ENCODE measurements at places on chromosomes 6 and 20.

DNA sequence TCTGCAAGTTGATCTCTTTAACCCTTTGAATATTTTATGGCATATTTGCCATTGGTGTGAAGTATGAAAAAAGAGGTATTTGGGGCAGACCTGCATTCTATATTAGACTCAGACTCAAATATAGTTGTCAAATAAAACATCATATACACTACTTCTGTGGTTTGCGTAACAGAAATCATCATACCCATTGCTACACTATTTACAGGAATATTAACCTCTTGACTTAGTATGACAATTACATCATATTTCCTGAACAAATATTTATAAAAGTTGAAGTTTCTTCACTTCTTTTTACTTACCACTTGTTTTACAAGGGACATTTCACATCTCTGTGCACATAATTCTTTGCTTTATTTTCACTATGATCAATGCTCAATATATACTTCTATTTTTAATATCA, 206.0 kb downstream of the HAO1 start:
- DNase-seq, result no peak

GRCh38 chr6:52019092-52019491, 68.3 kb downstream of the PKHD1 start:
- DNase-seq, result no peak

GRCh38 chr20:6680441-6680840, 87.0 kb upstream of the BMP2 start:
- no peak for DNase-seq

GRCh38 chr6:74534465-74535211, 671.2 kb downstream of the COL12A1 start:
- no peak for DNase-seq

GRCh38 chr6:47188588-47189021, 121.1 kb downstream of the TNFRSF21 start:
- DNase-seq, result no peak

DNA sequence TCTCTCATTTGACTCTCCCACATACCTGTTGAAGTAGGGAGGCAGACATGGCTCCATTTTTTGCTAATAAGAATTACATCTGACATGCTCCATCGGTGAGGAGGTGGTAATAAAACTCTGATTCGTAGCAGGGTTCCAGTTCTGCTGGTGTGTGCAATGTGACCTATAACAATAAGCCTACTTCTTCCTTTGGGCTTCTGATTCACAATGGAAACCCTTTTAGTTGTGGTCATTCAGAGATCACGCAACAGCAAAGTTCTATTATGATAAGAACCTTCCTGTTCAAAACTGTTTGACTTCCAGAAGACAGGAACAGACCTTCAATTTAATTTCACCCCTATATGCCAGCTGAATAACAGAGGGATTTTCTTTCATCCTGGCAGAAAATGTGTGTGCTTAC, 31.4 kb upstream of the GSTA4 start:
- DNase-seq, result no peak

- no peak for DNase-seq
Observed at GRCh38 chr6:79600812-79601609, 30.1 kb upstream of the SH3BGRL2 start.

- DNase-seq, result no peak
Observed at GRCh38 chr6:114523508-114523907, 180.7 kb upstream of the HS3ST5 start.

- DNase-seq, result no peak
Observed at GRCh38 chr6:158206740-158207421, 38.7 kb downstream of the GTF2H5 start.

DNA sequence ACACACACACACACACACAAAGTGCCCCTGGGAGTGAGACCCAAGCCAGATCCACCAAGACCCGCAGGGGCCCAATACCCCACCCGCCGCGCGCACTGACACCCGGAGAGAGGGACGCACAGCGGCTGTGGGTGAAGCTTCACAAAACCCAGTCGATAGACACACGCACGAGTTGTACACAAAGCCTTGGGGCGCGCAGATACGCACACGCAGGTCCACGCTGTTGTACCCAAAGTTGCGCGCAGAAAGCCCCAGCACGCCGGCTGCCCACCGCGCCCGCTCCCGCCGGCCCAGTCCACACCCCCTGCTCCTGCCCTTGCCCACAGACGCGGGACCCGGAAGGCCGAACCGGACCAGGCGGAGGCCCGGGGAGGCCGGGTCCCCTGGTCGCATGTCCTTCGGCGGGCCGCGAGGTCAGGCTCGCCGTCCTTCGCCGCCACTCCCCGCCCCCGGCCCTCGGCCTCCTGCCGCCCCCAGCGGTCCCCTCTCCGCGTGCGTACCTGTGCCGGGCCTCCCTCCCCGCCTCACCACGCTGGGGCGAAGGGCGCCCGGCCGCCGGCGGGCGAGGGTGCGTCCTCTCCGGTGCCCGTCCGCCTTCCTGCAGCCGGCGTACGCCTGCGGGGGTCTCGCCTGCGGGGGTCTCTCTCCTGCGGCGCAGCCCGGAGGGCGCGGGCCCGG, at the start of gene TMEM74B:
Gene TMEM74B, minus strand, starts transcription at position 344 of the 678 bp plus-strand sequence. CDS start 1,180 bp downstream, outside the sequence.
- DNase-seq, result peak; percentile 19

DNA sequence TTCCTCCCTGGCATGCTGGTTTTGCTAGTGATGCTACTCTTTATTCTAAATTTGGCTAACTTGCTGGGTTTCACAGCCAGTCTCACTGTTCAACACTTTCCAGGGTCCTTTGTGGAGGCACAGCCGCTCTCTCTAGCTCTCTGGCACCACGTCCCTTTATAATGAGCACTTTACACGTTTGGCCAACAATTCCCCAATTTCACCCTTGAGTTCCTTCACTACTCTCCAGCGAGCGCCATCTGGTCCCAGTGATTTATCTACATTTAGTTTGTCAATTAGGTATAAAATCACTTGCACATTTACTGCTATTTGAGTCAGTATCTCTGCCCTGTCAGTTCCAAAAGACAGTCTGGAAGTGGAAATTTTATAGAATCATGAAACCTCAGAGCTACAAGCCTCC, 241.9 kb upstream of the MOCS1 start:
- no peak for DNase-seq

- no peak for DNase-seq
Observed at GRCh38 chr6:170031684-170032121, 259.2 kb downstream of the DLL1 start.

GRCh38 chr20:52768694-52769093, 203.5 kb upstream of the TSHZ2 start:
- DNase-seq, result no peak

DNA sequence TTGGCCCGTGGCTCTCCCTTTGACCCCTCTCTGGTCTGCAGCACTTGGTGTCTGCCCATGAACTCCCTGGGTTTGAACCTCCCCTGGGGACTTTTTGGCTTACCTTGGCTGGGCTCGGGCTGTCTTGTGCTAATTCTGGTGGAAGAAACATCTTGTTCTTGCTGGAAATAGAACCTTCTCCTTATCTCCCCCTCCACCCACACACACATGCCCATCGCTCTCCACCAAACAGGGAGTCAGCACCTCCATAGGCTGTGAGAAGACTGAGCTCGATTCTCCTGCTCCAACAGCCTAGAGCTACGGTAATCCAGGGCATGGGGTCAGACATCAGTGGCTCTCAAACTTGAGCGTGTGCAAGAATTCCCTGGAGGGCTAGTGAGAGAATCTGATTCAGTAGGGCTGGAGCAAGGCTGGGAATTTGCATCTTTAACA, 114.4 kb upstream of the SLC22A23 start:
- no peak for DNase-seq

GRCh38 chr20:18793625-18794427, 19.8 kb upstream of the SCP2D1 start:
- DNase-seq, result peak; percentile 97

- no peak for DNase-seq
Observed at GRCh38 chr6:106684011-106684410, 54.6 kb downstream of the QRSL1 start.

GRCh38 chr20:44019638-44020335, 105.1 kb downstream of the TOX2 start:
- no peak for DNase-seq

- DNase-seq, result no peak
Observed at GRCh38 chr20:22684763-22685443, 100.5 kb upstream of the FOXA2 start.

- no peak for DNase-seq
Observed at GRCh38 chr6:138769102-138769676, 4.4 kb upstream of the CCDC28A start.

DNA sequence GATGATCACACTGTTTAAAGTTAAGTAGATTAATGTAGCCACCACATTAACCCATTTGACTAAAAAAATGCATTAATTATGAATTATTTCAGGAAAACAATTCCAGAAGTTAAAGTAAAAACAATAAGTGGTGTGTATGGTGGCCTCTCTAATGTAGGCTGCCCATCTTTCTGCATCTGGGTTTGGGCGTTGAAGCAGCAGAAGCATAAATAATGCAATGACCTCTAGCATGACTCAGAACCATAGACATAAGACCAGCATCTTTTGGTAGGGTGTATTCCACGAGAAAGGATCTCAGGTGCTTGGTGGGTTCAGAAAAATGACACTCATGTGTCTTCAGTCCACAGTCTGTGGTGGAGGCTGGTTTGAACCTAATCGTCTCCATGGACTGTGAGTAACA, 18.6 kb upstream of the NKAIN2 start:
- no peak for DNase-seq

DNA sequence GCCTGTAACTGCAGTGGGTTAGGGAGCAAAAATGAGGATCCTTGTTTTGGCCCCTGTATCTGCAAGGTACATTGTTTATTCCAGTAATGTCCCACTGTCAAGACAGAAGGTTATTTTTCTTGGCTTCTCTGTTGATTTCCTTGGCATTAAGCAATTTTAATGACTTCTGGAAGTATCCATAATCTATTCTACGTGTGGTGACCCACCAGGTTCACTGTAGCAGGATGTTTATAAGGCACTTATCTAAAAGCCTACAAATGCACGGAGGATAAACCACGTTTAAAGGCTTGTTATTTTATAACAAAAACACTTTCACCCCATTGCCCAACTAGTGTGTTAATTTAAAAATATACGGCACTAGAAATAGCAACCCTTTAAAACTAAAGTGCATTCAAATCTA, 294.9 kb downstream of the LAMA2 start:
- DNase-seq, result no peak

DNA sequence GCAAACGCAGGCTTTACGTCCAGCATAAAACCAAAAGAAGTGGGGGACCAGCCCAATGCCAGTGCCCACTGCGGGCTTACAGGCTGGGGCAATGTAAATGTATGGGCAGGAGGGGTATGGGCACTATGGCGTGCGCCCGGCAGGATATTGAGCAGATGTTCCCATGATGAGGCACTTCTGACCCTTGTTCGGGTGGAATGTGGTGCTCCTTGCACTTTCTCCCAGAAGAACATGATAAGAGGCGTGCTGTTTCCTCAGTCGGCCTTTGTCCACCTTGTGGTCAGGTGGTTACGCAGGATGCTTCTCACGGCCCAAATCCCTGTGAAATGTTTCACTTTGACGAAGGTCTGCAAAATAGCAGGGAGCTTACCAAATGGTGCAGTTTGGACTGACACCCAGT, 4.8 kb upstream of the GPR31 start:
- no peak for DNase-seq

GRCh38 chr6:83976871-83977270, 56.7 kb upstream of the MRAP2 start:
- DNase-seq, result no peak

GRCh38 chr6:135097172-135097571, 42.5 kb upstream of the HBS1L start:
- no peak for DNase-seq

GRCh38 chr20:41123631-41124030, 13.7 kb upstream of the PLCG1 start:
- DNase-seq, result no peak

- DNase-seq, result no peak
Observed at GRCh38 chr6:114534813-114535212, 192.0 kb upstream of the HS3ST5 start.
